Liver (tissue), 10 donors: ENCODE measurements at places on chromosomes 6 and 20.
A peak's percentile ranks its signal among the peaks of the same experiment; 100 is the strongest.

- no peak for DNase-seq
These were observed 395.3 kb downstream of the MAFB start for GRCh38 chr20:40293740-40294139.

- DNase-seq = no peak
These were observed 170.4 kb downstream of the HTR1B start for GRCh38 chr6:77292564-77293546.

DNA sequence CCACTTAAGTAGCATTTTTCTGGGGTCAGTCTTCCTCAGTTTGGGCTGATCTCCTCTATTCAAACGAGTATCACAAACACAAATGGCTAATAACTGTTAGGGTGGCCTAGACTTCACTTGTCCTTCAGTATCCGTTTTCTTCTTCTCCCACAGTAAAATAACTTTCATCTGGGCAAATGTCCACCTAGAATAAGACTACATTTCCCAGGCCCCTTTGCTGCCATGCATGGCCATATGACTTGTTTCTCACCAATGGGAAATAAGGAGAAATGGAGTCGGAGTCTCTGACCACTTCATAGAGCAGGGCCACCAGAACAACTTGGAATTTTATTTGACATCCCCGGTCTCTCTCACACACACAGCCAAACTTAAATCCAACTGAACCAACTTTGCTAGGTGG is 51.4 kb downstream of the SULF2 start:
- no peak for DNase-seq

DNA sequence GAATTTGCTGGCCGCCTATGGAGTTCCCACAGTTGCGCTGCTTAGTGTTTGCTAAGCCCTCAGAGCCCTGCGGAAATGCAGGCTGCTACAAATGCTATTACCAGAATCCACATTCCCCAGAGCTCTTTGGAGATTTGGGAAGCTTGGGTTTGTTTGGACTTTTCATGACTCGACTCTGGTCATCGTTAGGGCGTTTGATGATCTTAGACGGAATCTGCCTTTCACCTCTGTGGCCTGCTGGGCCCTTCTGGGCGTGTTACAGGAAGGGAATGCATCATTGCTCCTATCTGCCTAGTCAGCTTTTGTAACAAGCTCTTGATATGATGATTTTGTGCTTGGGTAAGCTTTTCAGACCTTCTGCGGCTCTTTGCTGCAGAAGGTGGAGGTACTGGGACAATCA is 50.8 kb downstream of the EYA2 start:
- no peak for DNase-seq

- no peak for DNase-seq
These were observed 19.3 kb upstream of the RAMACL start for GRCh38 chr6:166605752-166606151.

- DNase-seq = no peak
These were observed 106.2 kb downstream of the ARHGAP18 start for GRCh38 chr6:129603741-129604140.

DNA sequence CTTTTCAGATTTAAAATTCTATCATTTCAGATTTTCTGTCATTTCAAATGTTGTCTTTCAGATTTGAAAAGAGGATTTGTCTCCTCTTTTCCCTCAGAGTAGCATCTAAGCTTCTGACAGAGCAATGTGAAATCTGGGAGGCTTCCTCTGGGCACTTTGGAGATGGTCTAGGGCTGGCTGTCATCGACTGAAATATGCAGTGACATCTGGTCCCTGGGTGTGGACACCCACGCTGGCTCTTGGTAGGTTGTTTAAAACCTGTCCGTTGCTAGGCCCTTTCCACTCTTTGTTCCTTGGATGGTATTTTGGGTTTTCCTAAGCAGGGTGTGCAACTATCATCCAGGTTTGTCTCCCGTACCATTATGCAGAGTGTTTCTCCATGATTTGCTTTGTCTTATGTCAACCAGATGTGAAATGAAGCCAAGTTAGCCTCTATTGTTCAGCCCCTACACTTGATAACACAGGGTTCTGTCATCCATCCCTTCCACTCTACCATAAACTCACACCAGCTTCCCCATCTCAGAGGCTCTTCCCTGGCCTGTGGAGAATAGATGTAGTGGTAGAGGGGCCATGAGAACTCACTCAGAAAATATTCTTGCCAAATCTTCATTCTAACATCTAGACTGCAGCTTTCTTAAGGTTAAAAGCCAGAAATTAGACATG is 5.0 kb upstream of the VIP start:
- no peak for DNase-seq

GRCh38 chr6:162964488-162965140 is 236.8 kb downstream of the PACRG start:
- DNase-seq = no peak

DNA sequence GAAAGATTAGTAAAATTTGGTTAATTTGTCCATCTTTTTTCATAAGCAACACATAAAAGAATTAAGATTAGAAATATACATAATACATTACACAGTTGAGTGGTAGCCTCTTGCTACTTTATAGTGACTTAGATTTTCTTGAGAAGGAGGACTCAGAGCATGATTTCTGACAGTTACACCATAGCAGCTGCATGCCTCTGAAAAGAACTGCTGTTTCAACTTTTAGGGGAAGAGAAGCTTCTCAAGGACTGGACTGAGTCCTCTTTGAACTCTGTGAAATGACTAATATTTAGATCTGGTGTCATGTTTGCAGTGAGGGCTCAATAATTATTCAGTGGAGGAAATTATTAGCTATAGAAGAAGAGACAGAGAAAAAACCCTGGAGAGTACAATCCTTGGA is 272.5 kb downstream of the BTBD9 start:
- DNase-seq = no peak

DNA sequence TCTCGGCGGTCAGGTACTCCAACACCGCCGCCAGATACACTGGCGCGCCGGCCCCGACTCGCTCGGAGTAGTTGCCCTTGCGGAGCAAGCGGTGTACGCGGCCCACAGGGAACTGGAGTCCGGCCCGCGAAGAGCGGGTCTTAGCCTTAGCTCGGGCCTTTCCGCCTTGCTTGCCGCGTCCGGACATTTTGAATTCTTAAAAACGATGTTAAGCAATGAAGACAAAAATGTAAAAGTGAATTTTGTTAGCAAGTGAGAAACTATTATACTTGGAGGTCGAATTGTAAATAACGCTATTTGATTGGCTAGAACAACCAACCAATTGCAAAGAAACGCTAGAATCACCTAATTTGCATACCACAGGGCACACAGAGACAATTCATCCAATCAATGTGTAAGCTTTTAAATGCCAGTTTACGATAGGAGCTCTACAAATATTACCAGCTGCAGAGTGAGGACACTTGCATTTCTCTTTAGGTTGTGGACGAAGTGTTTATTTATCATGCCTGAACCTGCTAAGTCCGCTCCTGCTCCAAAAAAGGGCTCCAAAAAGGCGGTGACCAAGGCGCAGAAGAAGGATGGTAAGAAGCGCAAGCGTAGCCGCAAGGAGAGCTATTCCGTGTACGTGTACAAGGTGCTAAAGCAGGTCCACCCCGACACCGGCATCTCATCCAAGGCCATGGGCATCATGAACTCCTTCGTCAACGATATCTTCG is 112.0 kb downstream of the HFE start:
- peak; percentile 87 for DNase-seq

DNA sequence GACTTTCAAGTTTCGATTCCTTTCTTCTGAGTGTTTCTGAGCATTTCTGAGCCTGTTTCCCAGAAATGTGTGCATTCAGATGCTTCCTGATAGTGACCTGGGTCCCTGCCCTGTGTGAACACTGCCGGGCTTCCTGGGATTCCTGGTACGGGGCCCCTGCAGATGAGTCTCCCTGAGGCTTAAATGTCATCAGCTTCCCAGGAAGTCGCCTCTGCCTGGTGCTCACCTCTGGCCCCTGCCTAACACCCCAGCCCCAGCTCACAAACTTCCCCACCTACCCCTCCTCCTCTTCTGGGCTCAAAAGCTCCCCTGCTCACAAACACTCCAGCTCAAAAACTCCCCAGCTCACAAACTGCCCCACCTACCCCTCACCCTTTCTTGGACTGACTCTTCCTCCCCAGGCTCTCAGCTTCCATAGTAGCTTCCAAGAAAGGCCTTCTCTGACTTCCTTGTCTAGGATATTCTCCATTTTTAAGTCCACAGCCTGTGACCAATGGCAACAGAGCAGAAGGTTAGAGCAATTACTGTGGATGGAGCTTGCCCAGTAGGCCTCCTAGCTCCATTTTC is 42.0 kb downstream of the TGM2 start:
- peak; percentile 32 for DNase-seq

GRCh38 chr6:144659202-144660182 is 374.4 kb downstream of the UTRN start:
- no peak for DNase-seq

DNA sequence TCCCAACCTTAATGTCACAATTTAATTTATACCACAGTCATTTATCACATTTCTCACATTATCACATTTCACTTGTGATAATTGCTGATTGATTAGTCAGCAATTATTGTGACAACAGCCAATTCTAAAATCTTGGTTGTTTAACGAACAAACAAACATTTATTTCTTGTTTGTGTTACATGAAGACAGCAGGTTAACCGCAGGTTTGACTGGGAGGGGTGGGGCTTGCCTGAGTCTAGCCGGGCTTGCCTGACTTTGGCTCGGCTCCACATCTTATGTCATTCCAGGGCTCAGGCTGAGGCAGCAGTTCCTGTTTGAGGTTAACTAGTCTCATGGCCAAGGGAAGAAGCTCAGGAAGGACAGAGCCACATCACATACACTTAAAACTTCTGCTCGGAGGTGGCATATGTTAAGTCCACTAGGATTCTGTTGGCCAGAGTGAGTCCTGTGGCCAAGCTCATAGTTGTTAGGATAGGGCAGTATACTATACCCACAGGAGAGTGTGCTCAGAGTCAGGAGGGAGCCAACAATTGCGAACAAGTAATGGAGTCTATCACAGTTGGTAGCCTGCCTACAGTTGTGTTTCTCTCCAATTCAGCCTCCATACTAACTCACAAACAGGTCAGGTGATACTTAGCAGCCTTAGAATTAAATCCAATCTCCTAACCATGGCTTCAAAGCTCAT is 90.0 kb upstream of the IFNGR1 start:
- peak; percentile 49 for DNase-seq

DNA sequence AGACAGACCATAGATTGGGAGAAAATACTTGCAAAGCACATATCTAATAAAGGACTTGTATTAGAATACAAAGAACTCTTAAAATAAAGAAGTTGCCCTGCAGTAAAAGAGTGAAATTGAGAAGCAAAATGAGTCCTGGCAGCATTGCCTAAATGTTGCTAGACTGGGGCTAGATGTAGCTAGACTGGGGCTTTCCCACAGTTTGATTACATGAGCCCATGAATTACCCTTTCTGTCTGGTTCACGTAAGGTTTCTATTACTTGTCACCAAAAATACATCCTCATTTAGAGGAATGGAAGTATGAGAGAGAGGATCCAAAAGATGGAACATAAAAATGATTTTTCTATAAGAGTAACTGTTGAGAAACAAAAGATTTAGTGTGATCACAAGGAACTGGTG is 57.6 kb upstream of the CCDC28A start:
- DNase-seq = no peak
